ENCODE measurements at places on chromosomes 3 and 15.

DNA sequence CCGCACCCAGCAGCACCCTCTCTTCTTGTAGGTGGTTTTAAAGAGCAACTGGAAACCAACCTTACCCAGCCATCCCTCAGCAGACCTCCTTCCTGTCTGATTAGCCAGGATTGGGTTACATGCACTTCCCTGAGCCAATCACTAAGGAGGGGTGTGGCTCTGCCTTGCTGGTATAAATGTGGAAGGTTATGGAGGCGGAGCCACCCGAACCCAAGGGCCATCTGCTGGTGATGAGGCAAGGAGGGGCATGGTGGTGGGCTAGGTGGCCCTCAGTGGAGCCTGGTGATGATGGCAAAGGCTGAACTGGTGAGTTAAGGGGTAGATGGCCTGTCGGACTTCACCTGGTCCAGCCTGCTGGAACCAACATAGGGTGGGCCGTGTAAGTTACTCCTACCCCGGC, 39.8 kb downstream of the CCDC33 start:
- no peak for DNase-seq

DNA sequence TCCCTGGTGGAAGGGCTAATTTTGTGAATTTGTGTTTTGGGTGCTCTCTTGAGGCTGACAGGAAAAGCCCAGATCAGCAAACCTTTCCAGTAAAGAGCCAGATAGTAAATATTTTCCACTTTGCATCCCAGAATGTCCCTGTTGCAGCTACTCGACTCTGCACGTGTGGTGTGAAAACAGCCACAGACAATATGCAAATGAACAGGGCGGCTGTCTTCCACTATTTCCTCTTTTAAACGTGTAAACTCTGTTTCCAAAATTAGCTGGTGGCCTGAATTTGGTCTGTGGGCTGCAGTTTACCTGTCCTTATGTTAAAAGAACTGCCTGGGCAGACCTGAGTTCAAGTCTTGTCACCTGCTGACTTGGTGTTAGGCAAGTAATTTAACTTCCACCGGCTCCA, 202.7 kb downstream of the EDEM1 start:
- DNase-seq: no peak

DNA sequence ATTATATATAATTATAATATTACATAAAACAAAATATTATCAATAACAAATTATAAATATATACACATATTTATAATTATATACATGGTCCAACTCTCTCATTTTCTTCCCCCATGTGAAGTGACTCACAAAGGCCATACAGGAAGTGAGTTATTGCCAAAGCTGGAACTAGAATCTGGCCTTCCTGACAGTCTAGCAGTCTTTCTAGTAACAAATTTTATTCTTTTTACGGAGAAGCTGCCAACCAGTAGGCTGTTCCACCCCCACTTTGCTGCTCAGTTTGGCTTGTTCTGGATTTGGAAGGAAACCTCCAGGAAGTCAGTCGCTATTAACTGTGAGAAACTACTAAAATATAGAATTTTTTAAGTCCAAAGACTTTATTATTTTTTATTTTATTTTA, 79.6 kb downstream of the DHX36 start:
- DNase-seq: no peak

DNA sequence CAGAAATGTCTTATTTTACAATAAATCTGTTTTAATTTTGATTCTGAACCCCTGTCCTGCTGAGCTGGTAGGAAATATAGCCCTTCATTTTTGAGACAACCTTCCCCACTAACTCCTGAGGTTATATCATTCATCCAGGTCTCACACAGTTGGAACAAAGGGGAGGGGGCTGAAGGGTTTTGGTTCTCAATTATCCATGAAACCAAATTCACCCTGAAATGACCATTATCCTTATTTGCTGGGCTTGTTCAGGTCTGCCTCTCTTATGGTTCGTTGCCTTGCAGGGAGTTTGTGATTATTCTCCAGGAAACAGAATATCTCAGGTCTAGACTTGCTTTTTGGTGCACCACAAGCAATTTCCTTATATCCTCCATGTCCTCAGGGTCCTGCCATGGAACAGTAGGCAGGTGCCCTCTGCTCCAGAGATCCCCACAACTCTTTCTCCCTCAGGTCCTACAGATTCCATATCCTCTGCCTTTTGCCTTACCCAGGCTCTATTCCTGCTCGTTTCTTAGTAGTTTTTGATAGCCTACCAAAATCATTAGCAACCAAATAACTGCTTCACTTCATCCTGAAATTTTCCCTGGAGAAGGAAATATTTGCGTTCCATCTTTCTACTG, 94.4 kb downstream of the TGFBR2 start:
- DNase-seq: no peak

- DNase-seq: no peak
Measured at GRCh38 chr15:62886431-62887071, 156.0 kb upstream of the TPM1 start.

GRCh38 chr3:43284171-43284570, 2.2 kb upstream of the SNRK start:
- no peak for DNase-seq

- no peak for DNase-seq
Measured at GRCh38 chr15:96977886-96978285, 647.4 kb downstream of the NR2F2 start.

GRCh38 chr3:183485585-183485984, 57.2 kb upstream of the MCF2L2 start:
- no peak for DNase-seq

Measured in CD4-positive, alpha-beta T cell treated with Interleukin-10 for 1 hour (primary cell).